Heart left ventricle (tissue), 16 donors: ENCODE measurements at places on chromosomes 5 and 9.
A peak's percentile ranks its signal among the peaks of the same experiment; 100 is the strongest.

- DNase-seq: no peak
Observed at GRCh38 chr5:36854402-36855140, 22.0 kb upstream of the NIPBL start.

DNA sequence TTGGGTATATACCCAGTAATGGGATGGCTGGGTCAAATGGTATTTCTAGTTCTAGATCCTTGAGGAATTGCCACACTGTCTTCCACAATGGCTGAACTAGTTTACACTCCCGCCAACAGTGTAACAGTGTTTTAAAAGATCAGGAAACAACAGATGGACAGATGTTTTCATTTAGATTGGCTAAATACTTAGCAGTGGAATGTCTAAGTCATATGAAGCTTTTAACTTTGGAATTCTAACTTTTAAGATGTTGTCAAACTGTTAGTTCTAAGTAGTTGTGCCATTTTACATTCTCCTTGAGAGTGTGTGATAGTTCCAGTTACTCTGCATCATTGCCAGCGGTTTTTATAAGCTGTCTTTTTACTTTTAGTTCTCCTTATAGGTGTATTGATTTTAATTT, 688.8 kb downstream of the SEMA5A start:
- DNase-seq: no peak

- no peak for DNase-seq
Observed at GRCh38 chr9:13378154-13378553, 98.7 kb upstream of the MPDZ start.

DNA sequence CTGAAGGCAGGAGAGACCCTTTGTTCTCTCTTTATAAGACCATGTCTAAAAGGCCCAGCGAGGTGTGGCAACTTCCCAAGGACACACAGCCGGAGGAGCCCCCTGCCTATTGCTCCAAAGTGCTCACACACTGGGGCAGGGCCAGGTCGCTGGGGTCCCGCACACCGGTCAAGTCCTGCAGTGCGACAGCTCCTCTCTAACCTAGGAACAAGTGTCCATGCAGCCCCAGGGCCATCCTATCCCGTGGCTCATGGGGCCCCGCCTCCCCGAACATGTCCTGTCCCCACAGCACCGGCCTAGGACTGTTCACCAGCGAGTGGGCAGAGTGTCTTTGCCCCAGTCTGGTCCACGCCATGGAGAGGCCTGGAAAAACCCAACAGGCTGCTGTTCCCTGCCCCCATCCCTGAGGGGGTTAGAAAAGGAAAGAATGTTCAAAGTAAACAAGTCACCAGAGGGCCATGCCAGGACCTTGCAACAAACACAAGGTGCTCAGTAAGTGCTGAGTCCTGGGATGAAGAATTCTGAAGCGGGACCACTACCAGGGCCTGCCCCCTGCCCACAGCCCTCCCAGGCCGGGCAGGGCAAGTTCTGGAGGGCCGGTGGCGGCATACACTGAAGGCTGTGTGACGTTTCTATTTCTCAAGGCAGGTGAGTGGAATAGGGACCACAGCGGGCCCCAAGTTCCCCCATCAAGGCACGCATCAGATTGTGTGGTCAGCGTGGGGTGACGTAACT, 938 bp downstream of the NINJ1 start:
- peak; percentile 68 for DNase-seq

GRCh38 chr5:145946112-145946861, 9.9 kb downstream of the SH3RF2 start:
- peak; percentile 37 for DNase-seq

- no peak for DNase-seq
Observed at GRCh38 chr9:75085640-75086039, 2.3 kb downstream of the NMRK1 start.

- DNase-seq: no peak
Observed at GRCh38 chr9:108040783-108041182, 551.2 kb upstream of the KLF4 start.

- no peak for DNase-seq
Observed at GRCh38 chr5:159402311-159402710, 72.0 kb upstream of the IL12B start.

DNA sequence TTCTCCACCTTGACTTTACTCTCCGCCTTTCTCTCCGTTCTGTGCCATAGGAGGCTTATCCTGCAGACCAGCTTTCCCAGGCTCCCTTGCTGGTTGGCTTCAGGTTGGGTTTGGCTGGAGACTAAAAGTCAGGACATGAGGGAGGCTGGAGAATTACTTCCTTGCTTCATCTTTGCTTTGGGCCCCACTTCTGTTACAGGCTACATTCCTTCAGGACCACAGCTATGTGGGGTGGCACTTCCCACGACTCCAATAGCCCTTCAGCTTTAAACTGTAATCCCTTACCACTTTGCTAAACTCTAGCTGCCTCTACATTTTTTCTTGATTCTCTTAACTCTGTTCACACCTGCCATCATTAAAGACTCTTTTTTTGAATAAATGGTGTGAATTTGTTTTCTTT, 186.7 kb upstream of the NR4A3 start:
- DNase-seq: no peak

DNA sequence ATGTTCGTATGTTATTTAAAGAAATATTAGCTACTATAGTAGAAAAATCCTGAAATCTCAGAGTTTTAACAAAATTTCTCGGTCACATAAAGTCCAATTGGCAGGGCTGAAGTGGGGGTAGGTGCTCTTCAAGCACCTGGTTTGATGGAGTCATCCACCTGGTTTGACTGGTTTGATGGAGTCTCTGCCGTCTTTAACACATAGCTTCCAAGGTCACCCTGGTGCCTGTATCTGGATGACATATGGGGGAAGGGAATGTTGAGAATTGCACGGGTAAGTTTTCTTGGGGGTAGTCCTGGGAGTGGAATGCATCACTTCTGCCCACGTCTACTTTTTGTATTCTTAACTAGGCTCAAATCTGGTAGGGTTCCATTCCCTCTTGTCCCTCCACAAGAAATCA, 351.2 kb downstream of the SH3GL2 start:
- no peak for DNase-seq

DNA sequence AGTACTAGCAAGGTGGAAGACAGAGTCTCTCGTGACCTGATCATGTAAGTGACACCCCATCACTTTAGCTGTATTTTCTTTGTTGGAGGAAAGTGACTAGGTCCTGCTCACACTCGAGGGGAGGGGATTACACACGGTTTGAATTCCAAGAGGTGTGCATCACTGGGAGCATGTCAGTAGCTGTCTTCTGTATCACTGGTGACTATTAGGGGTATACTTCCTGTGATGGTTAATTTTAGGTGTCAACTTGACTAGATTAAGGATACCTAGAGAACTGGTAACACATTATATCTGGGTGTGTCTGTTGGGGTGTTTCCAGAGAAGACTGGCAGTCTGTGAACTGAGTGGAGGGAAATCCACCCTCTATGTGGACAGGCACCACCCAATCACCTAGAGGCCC, 22.5 kb downstream of the FOXD1 start:
- DNase-seq: no peak

- no peak for DNase-seq
Observed at GRCh38 chr5:180689775-180690174, 40.4 kb upstream of the FLT4 start.

- no peak for DNase-seq
Observed at GRCh38 chr9:22158271-22158670, 149.2 kb upstream of the CDKN2B start.

DNA sequence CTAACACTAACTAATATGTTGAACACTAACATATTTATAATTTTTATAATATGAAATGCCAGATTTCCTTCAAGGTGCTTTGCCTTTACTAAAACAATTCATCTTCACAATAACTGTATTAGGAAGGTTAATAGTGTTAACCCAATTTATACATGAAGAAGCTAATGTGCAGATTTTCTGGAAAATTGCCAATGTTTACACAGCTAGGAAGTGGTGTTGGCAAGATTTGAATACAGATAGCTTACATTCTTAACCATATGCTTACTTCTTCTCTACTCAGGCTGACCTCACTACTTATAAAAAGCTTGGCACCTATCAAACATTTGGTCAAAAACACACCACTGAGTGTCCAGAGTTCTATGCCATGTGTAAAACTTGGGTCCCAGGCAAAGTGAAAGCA, 445.4 kb upstream of the ITGA1 start:
- DNase-seq: no peak
